HS-27A (cell line): ENCODE measurements at places on chromosomes 6 and 20.
A peak's percentile ranks its signal among the peaks of the same experiment; 100 is the strongest.

GRCh38 chr6:85000001-85000400 is 235.6 kb upstream of the TBX18 start:
- no peak for DNase-seq

- DNase-seq: no peak
Observed at GRCh38 chr20:46837083-46837482, 57.6 kb upstream of the EYA2 start.

DNA sequence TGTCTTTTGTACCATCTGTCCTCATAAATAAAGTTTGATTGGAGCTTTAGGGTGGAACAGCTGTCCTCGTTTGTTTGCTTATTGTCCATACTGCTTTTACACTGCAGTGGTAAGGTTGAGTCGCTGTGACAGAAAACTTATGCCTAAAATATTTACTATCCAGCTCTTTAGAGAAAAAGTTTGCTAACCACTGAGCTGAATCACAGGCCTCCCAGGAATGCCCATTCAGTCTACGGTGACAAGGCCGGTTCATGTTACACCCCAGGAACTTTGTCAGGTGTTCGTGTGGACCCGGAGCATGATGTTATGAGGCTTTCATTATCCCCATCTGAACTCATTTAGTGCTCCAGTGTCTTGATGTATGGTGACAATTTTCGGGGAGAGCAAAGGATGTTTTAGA is 401.1 kb downstream of the SAMD5 start:
- DNase-seq: no peak

- DNase-seq: no peak
Observed at GRCh38 chr6:128801621-128802020, 81.3 kb upstream of the LAMA2 start.

DNA sequence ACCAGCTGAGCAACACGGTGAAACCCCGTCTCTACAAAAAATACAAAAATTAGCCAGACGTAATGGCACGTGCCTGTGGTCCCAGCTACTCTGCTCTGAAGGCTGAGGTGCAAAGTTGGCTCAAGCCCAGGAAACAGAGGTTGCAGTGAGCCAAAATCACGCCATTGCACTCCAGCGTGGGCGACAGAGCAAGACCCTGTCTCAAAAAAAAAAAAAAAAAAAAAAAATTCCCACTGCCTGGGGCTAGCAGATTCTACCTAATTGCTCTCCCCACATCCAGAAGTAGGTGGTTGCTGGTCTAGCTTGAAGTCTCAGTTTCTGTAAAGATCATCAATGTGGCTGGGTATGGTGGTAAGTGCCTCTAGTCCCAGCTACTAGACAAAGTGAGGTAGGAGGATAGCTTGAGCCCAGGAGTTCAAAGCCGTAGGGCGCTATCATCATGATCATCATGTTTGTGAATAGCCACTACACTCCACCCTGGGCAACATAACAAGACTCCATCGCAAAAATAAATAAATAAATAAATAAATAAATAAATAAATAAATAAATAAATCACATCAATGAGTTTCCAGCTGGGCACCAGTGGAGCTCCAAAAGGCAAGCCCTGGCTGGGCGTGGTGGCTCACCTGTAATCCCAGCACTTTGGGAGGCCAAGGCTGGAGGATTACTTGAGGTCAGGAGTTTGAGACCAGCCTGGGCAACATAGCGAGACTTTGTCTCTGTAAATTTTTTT is 6.3 kb upstream of the AP5S1 start:
- no peak for DNase-seq

DNA sequence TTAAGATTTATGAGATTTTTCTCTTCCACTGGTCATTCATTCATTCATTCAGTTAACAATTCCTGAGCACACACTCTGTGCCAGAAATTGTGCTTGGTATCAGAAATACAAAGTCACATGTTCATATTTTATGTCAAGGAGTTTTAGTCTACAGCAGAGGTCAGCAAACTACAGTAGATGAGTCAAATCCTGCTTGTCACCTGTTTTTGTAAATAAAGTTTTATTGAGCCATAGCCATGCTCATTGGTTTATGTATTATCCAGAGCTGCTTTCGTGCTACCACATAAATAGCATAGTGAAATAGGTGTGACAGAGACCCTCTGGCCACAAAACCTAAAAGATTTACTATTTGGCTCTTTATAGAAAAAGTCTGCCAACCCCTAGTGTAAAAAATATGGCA is 46.8 kb downstream of the THEMIS start:
- DNase-seq: no peak

GRCh38 chr6:151901009-151901411 is 93.5 kb downstream of the ESR1 start:
- DNase-seq: no peak

DNA sequence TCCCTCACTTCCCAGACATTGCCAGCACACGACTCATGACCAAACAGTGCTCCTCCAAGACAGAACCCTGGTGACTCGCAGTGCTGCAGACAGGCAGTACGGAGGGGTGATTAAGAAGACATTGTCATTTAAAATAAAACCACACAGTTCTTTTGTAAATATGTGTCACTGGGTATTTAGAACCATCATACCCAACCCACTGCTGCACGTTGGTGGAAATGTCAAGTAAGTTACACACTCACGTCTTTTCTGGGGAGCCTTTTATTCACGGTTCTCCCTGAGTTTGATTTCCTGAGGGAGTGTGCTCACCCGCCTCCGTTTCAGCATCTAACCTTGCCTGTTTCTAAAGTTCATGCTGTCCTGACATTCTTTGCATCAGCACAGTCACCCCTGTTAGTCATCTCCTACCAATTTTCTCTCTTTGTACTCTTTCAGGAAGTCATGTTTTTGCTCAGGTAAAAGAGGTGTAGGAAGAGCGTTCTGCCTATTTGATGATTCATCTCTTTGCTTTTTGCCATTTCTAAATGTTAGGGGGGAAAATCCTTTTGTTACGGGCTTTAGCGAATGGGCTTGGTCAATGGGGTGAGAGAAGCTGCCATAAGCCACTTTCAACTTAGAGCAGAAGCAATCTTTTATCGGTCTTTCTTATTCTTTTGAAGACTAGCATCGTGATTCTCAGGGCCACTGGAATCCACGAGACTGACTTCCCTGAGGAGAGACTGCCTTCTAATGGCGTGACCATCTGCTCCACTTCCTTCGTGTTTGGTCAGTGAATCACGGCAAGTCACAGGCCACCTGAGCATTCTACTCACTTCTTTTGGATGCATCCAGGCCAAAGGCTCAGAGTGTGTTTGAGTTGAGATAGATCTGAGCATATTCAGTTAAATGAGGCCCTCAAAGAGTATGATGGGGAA is 512.8 kb upstream of the JARID2 start:
- no peak for DNase-seq

GRCh38 chr6:34534656-34535055 is 21.5 kb downstream of the SPDEF start:
- no peak for DNase-seq

GRCh38 chr6:51959744-51960383 is 127.5 kb downstream of the PKHD1 start:
- peak; percentile 48 for DNase-seq
